ENCODE measurements at places on chromosomes 6 and 20. TPM values are rescaled to one million over a fixed set of nuclear protein-coding genes. Genes with fewer than 3 reads are reported as not detected.
A peak's percentile ranks its signal among the peaks of the same experiment; 100 is the strongest.

GRCh38 chr20:13469262-13469661 lies 169.5 kb downstream of the TASP1 start:
- no peak for DNase-seq

- no peak for DNase-seq
Measured at GRCh38 chr6:11908436-11909105, 103.5 kb upstream of the HIVEP1 start.

DNA sequence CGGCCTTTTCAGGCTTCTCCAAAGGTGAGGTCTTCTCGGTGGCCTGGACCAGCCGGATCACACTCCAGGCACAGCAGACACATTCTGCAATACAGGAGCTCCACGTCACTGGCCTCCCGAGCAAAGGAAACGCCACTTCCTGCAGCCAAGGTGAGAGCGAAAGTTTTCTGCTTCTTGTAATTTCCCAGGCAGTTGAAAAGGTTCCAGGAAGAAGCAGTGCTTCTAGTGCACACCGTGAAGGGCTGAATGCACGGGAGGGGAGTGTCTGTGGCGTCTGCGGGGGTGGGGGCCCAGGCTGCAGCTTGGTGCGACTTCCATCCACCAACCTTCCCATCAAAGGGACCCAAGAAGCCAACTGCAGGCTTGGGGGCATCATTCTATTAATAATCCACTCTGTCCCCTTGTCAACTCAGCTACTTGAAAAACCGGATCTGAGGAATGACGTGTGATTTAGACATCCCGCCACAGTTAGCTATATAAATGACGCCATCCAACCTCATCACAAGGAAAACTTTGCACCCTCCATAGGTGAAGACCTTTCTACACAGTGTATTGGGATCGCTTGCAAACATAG lies 61.1 kb downstream of the NFATC2 start:
- peak; percentile 35 for DNase-seq

GRCh38 chr6:74609871-74610270 lies 596.0 kb downstream of the COL12A1 start:
- DNase-seq, result no peak

DNA sequence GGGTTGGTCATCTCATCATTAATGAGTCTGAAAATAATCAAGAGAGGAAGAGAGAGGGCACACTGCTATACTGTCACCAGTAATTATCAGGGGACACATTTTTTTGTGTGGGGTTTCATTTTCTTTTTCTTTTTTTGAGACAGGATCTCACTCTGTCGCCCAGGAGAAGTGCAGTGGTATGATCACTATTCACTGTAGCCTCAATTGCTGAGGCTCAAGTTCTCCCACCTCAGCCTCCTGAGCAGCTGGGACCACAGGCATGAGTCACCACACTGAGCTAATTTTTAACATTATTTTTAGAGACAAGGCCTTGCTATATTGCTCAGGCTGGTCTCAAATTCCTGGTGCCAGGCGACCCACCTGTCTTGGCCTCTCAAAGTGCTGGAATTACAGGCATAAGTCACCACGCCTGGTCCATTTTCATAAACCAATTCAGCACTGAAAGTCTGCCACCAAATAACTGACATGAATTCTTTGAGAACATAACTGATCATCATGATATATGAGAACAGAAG lies 43.3 kb downstream of the EPHA7 start:
- DNase-seq, result no peak

GRCh38 chr6:108564178-108564577 lies 3.5 kb downstream of the FOXO3 start:
- no peak for DNase-seq

DNA sequence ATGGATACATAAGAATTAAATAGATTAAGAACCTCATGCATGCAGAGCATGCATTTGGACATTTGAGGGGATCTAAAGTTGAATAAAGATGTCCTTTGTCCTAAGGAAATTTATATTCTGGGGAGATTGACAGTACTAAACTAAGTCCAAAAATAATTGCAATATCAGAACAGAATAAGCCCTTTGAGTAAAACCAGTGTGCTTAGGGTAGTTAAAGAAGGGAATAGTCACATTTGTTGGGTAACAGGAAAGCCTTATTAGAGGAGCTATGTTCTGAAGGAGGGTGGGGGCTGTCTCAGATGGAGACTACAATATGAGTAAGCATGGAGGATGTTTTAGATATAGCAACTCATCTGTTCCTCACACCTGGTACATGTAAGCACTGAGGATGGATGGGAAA lies 35.8 kb downstream of the CDC5L start:
- DNase-seq, result no peak

DNA sequence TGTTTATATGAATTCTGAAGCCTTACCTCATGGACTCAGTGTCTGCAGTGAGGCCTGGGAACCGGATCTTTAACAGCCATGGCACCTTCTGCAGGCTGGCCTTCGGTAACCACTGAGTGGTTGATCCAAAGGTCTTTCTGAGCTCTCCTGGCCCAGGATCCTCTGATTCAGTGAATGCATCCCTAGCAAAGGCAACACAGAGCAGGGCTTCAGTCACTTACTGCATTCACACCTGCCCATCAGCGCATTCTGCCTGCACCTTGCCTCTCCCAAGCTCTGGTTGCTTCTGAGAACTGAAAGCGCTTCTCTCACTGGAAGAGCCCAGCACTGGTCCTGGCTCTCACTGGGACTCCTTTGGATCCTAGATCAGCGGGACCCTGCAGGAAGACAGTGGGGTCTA lies 8.4 kb upstream of the CST9 start:
- no peak for DNase-seq

DNA sequence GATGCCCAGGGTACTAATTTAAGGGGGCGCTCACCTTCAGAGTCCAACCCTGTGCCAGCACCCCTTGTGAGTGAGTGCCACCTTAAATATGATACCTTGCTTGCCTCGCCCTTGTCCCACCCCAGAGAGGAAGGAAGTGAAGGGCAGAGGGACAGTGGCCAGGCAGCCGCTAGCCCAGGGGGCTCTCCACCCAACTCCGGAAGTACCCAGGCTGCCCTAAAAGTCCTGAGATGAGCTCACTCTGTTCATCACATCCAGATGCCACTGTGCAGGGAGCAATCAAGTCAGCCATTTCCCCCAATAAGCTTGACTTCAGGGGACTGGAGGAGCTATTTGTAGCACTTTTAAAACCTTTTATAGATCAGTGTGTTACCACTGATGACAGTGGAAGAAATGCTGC lies 25.0 kb upstream of the STX16 start:
- DNase-seq, result no peak

DNA sequence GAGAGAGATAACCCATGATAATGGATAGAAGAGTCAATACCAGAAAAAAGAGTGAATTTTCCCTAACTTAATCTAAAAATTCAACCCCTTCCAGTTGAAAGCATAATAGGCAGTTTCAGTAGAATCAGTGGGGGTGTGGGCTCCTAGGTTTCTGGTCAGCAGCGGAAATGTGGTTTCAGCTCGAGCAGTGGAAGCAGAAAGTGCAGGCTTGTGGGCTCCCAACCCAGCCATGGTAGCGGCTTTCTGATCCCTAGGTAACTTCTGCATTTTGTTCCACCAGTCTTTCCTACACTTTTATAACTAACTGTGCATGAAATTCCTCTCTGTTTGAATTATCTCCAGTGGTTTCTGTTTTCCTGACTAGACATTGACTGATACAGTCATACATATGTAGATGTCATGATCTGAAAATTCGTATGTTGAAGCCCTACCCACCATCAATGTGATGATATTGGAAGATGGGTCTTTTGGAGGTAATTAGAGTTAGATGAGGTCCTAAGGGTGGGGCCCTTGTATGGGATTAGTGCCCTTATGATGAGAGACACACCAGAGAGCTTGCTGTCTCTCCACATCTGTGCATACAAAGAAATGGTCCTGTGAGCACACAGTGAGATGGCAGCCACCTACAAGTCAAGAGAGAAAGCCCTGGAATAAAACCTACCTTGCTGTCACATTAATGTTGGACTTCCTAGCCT lies 6.5 kb upstream of the DDO start:
- no peak for DNase-seq

The SLC22A7 gene
- not detected for total RNA-seq

GRCh38 chr6:21846541-21847451 lies 253.2 kb downstream of the SOX4 start:
- no peak for DNase-seq

The MRAP2 gene
- total RNA-seq, result 10.3 TPM

The SCRT2 gene
- total RNA-seq, result not detected

DNA sequence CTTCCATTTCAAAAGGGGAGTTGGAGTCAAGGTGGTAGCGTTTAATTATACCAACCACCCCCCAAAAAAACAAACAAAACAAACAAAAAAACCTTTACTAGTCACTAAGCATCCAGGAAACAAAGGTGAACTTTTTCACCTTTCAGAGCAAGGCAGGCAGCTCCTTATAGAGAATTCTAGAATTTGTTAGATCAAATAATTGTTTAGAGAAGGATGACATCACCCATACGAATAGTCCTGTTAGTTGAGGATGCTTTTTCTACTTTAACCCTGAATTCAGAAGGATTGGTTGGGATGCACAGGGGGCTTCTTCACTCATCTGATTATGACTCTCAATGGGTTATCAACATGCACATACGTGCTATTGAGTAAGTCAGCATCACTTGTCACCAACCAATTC lies 44.3 kb downstream of the GNAS start:
- no peak for DNase-seq

DNA sequence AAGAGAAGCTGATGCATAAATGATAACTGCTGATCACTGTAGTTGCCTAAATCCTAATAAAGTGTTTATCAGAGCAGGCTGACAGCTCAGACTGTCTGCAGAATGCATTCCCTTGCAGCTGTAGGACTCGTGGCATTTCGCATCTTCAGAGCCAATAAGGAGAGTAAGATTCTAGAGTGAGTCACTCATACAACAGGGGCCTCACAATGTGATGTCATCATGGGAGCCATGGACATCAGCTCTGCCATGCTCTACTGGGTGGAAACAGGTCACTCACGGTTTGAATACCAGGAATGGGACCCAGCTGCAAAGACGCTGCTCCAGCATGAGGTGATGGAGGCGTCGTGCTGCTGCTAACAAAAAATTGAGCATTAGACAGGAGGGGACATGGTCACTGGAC lies 7.4 kb downstream of the FAM209B start:
- DNase-seq, result no peak

GRCh38 chr6:122918714-122919113 lies 77.3 kb upstream of the CLVS2 start:
- no peak for DNase-seq

The VWA7 gene
- total RNA-seq, result 0.94 TPM

The ULBP2 gene
- 0.27 TPM for total RNA-seq

GRCh38 chr20:15767999-15768741 lies 805.1 kb downstream of the KIF16B start:
- DNase-seq, result no peak

The NRSN1 gene
- total RNA-seq, result not detected

- DNase-seq, result no peak
Measured at GRCh38 chr6:40376113-40376650, 211.0 kb downstream of the LRFN2 start.

- DNase-seq, result no peak
Measured at GRCh38 chr20:22663528-22664025, 79.2 kb upstream of the FOXA2 start.

The MLN gene
- not detected for total RNA-seq

GRCh38 chr20:2874456-2874855 lies 1.2 kb downstream of the PTPRA start:
- no peak for DNase-seq

DNA sequence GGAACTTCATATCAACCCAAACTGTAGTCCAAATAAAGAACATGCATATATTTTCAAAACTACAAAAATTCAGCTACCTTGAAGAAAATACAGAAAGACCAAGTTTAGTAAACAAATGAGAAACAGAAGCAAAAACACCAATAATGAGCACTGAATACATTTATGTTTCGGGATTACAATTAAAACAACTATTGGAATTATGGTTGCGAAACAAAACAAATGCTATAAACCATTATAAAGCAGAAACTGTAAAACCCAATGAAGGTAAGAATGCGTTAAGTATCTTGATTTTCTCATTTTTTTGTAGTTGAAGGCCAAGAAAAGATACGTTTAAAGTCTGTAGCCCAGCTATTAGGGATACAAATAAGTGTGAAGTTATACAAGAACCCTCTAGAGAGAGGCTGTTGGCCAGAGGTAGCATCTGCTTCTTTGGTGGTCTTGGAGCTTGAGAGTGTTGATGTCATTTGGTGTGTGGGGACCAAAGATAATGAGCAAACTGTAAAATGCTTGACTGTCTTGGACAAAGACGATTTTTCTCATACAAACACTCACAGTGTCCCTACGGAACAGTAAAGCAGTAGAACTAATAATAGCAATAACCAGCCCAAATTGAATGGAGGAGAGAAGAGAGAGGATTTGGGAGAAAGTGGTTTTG lies 111.5 kb downstream of the PRND start:
- no peak for DNase-seq

The FAM209B gene
- total RNA-seq, result not detected

GRCh38 chr20:25220810-25221591 lies 25.5 kb downstream of the ENTPD6 start:
- DNase-seq, result no peak

- no peak for DNase-seq
Measured at GRCh38 chr20:52060794-52061714, 130.5 kb downstream of the ZFP64 start.

The MRPS18B gene
- 33.7 TPM for total RNA-seq
